ENCODE measurements at places on chromosomes 6 and 20.

DNA sequence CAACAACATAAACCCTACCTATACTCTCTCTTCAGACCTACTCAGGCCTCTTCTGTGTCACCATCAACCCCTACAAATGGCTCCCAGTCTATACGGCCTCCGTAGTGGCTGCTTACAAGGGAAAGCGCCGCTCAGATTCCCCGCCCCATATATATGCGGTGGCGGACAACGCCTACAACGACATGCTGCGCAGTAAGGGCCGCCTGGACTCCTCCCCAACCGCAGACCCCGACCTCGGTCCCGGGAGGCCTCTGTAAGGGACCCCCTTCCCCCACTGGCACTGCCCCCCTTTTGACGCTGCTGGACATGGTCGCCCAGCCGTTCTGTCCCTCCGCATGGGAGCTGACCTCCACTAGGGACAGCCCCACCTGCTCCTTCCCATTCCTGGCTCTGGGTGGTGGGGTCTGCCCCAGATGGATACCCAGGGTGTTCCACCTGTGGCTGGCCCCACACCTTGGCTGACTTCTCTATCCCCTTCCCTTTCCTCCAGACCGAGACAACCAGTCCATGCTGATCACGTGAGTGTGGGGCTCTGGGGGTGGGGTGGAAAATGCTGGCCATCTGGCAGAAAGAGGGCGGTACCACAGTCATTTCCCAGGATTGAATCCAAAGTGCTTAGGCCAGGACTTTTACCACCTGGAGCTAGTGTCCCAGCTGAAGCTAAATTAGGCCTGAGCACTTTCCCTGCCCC lies 25.0 kb downstream of the MYH7B start:
- no peak for DNase-seq

DNA sequence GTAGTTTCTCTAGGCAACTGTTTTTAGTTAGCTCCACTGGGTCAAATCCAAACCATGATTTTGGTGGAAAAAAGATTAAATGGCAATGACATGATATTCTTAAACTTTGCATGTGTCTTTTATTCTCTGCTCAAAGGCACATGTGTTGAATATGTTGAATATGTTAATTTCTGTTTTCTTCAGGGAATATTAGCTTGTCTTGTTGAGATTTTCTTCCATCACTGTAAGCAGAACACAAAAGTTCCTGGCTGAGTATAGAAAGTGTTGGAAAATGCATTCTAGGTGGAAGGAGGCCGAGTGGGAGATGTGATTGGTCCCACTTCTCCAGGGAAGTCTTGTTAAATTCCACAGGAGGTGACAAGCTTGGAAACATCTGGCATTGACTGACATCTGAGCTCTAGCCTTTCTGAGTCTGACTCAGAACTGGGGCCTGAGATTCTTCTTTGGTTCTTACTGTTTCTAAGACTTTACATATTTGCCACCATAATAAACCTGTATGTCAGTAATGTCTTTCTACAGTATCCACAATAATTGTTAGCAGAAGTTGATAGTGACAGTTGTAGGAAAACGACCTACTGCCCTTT lies 81.1 kb downstream of the LAMA4 start:
- no peak for DNase-seq

GRCh38 chr6:14499841-14500240 lies 382.3 kb downstream of the CD83 start:
- no peak for DNase-seq

- DNase-seq = no peak
Measured at GRCh38 chr6:33783781-33784520, 5.0 kb downstream of the LEMD2 start.

GRCh38 chr6:158769771-158770432 lies 49.3 kb downstream of the EZR start:
- peak; percentile 86 for DNase-seq

- no peak for DNase-seq
Measured at GRCh38 chr6:144730088-144730645, 445.0 kb downstream of the UTRN start.

DNA sequence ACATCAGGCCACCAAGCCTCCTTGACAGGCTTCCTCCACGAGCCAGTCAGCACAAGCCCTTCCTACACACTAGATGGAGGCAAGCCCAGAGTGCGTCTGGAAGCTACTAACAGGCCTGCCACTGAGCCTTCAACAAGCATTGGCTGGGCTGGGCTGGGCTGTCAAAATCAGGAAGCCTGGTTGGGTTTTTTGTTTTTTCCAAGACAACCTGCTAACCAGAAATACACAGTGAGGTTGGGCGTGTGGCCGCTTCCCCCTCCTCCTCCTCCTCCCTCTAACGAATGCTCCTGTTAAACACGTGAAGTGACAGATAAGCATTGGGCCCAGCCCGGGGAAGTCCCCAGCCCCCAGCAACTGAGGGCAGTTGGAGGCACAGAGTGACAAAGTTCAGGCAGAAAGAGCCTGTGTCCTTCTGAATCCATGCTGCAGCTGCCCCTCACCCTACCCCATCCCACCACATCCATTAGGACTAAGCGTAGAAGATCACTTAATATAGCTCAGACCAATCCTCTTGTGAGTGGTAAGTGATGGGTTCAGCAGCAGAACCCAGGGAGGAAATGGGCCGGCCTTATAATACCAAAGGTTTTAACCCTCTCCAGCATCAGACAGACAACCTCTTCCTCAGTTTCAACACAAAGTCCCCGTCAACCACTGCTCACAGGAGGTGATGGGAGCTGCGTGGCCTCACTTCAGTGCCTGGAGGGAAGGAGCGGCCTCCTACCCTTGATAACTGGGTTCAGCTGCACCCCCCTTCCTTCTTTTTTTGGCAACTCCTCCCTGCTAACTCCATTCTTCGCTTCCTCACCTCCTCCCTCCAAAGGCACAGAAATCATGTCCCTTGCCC lies 1.1 kb downstream of the NFATC2 start:
- no peak for DNase-seq

GRCh38 chr6:138977242-138977641 lies 10.8 kb downstream of the REPS1 start:
- DNase-seq = no peak

- DNase-seq = no peak
Measured at GRCh38 chr20:37375227-37375626, 29.3 kb downstream of the SRC start.

DNA sequence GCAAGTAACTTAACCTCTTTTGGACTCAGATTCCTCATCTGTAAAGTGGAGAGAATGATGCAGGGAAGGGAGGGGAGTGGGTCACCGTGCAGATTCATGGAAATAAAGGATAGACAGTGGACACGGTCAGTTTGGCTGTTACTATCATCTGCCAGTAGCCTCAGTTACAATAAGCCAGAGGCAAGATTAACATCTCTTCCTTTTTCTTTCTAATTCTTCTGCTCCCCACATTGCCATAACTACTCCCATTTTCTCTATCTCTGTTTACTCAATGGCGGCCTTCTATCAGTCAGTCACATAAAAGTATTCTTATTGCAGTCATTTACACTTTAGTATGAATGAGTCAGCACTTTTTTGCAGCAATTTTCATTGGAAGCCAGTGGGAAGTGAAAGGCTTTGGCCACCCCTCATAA lies 49.2 kb downstream of the PPP1R16B start:
- DNase-seq = no peak

- DNase-seq = no peak
Measured at GRCh38 chr6:125117818-125118217, 35.8 kb upstream of the TPD52L1 start.

DNA sequence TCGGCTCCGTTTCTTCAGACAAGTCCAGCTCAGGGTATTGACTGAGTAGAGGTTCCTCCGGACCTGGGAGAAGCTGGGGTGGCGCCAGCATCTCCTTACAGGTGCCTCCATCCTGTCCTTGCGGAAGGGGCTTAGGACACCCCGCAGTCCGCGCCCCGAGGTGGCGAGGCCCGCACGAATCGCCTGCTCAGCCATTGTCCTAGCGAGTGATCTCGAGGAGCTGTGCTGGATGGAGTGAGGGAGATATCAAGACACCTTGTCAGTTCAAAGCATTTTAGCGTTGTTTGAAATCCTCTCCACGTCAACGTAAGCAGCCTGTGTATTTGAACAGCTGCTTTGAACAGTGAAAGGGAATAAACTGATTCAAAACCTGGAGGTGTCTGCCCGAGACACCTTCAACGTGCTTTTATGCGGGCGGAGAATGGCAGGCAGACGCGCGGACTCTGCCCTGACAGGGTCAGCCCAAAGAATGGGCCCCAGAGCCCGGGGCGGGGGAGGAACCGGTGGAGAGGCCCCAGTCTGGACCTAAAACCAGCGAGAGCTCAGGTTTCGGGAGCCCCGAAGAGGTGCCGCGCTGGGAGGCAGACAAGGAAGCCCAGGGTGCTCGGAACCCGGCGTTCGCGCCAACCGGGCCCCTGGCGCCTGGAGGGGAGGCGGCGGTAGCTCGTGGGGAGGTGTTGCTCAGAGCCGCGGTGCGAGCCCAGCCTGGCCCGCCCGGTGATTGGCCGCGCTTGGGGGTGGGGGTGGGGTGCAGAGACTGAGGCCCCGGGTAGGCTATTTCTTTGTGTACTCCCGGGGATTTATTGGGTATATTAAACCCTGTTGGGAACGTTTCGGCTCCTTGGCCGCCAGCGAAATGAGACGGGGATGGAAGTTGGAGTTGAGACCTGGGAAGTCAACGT lies 3.1 kb upstream of the POU3F2 start:
- DNase-seq = no peak

GRCh38 chr20:50198180-50198666 lies 7.6 kb downstream of the CEBPB start:
- DNase-seq = no peak
